ENCODE measurements at places on chromosomes 1 and 21.

DNA sequence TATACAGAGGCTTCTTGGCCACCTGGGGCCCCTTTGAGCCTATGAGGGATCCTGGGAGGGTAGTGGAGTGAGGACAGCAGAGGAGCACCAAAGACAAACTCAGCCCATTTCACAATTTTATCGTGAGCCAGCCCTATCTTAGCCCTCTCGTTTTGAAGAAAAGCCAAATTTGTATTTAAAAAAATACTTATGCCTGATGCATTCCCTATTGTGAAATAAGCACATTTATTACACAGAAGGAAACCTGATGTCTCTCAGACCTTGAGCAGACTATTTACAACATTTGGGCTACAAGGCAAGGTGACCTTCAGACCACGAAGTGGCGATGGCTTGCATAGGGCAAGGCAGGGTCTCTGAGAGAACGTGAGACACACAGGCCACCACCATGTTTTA is 41.3 kb upstream of the H6PD start:
- no peak for DNase-seq

DNA sequence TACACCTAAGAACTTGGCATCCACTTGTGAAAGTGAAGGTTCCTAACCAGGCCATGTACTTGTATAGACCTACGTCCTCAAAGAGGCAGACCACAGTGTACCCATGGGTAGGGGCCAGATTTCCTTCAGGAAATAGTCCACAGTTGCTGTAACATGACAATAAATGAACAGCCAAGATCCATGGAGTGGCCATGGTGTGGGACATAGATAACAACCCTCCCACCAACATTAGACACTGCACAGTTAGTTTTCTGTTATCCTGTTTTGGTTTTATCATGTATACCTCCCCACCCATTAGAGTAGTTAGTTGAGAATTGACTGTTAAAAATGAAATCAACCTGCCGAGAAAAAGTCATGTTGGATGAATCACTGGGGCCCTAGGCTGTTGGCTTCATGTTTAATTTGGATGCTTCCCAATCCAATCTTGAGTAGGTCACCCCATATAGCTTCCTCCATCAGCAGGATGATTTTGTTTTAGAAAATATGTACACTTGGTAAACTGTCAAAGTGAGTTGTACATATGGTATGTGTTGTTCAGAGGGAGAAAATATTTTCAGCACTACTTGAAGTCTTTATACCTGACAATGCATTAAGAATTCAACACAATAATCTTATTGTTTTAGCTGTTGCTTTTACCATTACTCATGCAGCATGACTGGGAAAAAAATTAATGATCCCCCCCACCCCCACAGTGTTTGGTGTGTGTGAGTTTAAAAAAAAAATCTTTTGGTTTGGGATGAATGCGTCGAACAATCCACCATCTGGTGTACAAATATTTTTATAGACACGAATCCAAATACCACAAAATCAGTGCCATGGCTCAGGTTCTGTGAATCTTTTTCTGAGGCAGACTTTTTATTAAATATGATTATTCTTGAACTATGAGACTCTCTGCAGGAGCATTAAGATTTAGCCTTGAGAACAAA is 88.3 kb upstream of the ARHGAP29 start:
- no peak for DNase-seq

GRCh38 chr1:162663589-162664106 is 31.4 kb downstream of the DDR2 start:
- peak; percentile 20 for DNase-seq

GRCh38 chr1:81731989-81732388 is 68.7 kb upstream of the ADGRL2 start:
- no peak for DNase-seq

DNA sequence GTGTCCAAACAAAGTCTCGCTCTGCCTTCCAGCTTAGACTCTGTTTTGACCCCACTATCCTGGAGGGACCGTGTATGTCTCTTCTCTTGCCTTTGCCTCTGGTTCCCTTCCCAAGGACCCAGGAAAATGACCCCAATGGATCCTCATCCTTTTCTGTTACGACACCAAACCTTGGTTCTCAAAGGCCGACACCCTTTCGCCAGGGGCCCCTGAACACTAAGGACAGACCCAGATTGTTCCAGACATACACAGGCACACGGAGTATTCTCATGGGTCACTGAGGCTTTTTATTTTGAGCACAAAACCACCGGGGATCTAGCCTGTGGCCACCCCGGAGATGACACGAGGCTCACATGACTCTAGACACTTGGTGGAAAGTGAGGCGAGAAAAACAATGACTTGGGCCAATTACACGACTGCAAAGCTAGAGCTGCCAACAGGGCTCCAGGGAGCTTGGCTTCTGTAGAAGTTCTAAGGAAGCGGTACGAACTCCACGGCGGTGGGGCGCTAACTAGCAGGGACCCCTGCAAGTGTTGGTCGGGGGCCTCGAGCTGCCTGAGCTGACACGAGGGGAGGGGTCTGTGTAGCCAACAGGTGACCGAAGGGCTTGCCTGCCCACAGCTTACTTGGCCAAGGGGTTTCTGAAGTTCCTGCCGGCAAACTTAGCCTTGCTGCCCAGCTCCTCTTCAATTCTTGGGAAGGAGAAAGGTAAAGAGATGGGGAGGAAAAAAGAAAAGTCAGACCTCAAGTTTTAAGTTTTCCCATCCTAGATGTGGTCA is 17.6 kb downstream of the ENO1 start:
- DNase-seq: no peak

GRCh38 chr21:34695434-34695833 is 26.6 kb downstream of the CLIC6 start:
- DNase-seq: no peak

DNA sequence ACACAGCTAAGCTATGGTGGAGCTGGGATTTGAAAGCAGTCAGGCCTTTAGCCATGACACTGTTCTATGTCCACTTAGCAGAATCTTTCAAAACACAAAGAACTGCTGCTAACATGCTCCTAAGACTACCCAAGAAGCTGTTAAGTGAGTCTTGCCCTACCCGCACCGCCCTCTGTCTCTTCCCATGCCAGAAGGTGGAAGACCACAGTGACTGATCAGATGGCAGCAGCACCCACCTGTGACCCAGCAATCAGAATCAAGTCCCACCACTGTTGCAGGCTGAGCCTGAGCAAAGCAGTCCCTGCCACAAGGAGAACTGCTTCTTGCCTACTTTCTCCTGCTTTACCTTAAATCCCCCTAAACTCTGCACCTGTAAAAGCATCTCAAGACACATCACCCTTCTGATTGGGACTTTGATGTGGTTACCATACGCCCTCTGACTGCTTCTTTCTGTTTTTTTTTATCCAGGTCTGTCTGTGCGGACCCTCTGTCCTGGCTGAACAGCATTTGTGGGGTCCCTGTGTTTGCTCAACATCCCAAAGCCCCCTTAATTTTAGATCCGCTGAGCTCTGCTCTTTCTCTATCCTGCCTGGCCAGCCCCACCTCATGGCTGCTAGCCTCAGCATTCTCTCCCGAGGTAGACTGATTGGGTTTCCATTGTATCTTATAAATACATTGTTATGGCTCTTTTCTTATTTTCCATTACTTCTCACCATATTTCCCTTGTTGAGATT is 16.0 kb downstream of the IRF2BP2 start:
- DNase-seq: no peak

GRCh38 chr1:30028283-30028682 is 695.1 kb downstream of the MATN1 start:
- DNase-seq: no peak

DNA sequence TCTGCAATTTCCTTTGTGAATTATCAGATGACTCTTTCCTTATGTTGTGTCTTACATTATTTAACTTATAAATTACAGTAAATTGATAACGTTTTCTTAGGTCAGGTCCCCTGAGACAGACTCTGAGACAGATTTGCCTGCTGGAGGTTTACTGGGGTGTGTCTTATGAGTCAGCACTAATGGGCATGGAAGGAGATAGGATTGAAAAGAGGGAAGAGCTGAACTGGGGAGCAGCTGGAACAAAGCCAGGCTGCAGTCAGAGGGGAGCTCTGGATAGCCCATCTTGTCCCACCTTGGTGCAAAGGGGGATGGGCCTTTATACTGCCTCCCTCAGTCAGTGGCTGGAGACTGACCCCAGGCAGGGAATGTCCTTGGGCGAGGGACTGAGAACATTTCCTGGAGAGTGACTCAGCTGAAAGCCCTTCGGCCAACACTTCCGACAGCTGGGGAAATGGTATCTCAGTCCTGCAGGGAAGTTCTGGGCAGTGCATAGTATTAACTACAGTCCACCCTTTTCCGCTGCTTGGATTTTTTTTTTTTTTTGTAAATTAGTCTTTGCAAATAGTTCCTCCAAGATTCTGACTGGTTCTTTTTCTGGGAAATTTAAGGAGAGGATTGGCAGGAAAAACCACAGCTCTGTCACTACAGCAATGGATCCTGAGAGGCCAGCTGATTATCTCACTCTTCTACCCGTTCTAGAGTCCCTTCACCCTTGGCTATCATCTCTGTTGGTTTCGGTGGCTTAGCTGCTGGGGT is 39.1 kb upstream of the CDC42BPA start:
- no peak for DNase-seq

DNA sequence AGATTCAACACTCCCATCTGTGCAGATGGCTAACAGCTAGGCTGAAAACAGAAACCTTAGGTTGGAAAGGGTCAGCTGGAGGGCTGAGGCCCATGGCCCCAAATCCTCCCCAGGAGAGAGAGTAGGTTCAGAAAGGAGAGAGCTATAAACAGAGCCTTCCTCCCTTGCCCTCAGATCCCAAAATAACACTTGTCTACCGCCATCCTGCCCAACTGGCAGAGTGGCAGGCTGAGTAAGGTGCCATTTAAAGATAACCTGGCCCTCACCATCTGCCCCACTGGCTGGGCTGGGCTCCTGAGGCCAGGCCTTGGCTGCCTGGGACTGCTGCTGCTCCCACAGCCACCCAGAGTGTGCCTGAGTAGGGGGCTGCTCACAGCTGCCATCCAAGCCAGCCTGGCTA is 4.3 kb upstream of the SHISA4 start:
- no peak for DNase-seq

DNA sequence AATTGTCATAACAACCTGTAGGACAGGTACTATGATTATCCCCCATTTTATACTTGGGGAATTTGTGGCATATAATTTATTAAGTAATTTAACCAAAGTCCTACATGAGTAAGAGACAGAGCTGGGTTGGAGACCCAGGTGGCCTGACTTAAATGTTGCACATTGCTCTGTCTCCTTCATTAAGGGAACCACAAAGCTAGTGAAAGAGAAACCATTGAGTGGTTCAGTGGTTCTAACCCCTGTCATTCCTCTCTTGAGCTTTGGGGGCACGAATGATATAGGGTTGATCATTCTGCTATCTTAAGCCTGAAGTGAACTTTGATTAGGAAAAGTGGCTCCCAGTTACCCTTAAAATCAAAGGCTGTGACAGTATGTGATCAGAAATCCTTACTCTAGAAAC is 5.3 kb upstream of the MAP3K7CL start:
- no peak for DNase-seq

DNA sequence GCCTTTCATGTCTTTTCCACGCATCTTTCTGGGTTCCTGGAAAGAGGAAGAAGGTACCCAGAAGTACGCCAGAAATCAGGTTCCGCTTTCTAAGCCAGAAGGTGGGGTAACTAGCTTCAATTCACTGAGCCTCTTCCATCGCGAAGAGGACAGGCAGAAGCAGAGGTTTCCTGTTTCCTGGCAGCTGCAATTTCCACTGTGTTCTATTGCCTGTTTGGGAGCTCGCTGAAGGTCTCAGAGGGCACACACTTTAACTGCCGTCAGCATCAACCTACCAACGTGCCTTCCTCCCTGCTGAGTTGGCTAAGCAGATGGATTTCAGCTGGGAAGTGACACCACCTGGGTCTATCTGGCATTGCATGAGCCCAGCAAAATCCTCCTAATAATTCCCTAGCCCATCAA is 10.0 kb downstream of the NCF2 start:
- peak; percentile 40 for DNase-seq

DNA sequence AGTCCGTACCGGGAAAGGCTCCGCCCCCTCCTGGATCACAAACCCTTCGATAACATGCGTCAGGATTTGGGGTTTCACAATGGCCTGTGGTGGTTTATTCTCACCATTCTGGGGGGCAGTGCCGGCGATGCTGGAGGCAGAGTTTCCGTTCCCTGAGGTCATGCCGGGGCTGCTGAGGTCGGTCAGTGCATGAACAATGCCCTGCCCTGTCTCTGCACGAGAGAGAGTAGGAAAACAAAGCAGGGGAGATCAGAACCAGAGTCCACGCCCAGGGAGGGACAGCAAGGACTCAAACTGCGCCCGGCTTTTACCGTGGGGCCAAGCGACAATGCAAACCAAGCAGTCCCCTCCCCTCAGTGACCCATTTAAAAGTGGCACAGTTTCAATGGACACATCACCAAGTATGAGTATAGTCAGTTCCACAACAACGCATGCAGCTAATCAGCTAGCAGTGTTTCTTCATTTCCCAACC is 13.2 kb upstream of the A3GALT2 start:
- no peak for DNase-seq

GRCh38 chr1:215845234-215845891 is 278.3 kb downstream of the KCTD3 start:
- no peak for DNase-seq

DNA sequence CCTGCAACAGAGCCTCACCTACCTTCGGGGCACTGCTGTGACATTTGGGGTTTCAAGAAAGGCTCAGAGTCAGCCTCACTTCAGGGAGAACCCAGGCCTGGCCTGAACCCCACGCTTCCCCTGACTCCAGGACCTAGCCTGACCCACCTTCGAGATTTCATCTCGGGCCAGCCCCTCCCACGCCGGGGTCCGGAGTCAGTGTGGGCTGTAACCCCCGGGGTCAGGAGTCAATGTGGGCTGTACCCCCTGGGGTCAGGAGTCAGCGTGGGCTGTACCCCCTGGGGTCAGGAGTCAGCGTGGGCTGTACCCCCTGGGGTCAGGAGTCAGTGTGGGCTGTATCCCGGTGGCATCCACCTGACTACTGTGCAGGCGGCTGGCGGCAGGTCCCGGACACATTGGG is 183.0 kb upstream of the RAB4A start:
- no peak for DNase-seq

GRCh38 chr1:88998716-88999115 is 6.3 kb upstream of the KYAT3 start:
- peak; percentile 97 for DNase-seq

DNA sequence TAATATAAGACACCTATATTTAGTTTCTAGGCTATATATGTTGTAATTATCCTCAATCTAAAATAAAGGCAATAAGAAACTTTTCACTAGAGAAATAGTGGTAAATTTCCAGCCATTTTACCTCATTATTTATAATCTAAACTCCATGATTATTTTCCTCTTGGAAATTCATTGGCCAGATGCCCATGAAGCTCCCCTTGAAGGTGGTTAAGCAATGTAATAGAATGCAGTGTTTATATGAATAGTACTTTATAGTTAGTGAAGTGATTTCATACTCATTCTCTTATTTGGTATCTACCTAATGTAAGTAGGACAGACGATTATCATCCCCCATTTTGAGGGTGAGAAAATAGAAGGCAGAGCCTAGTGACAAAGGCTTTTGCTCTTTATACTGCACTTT is 26.5 kb downstream of the NFYC start:
- no peak for DNase-seq

- no peak for DNase-seq
These were observed 26.5 kb downstream of the TRIM45 start for GRCh38 chr1:117094841-117095604.

- DNase-seq: no peak
These were observed 234.1 kb downstream of the SDCCAG8 start for GRCh38 chr1:243489681-243490546.

- DNase-seq: no peak
These were observed 4.6 kb upstream of the PRKCZ start for GRCh38 chr1:2045468-2046173.
